ENCODE measurements at places on chromosomes 4 and X. TPM values are rescaled to one million over a fixed set of nuclear protein-coding genes. Genes with fewer than 3 reads are reported as not detected.

DNA sequence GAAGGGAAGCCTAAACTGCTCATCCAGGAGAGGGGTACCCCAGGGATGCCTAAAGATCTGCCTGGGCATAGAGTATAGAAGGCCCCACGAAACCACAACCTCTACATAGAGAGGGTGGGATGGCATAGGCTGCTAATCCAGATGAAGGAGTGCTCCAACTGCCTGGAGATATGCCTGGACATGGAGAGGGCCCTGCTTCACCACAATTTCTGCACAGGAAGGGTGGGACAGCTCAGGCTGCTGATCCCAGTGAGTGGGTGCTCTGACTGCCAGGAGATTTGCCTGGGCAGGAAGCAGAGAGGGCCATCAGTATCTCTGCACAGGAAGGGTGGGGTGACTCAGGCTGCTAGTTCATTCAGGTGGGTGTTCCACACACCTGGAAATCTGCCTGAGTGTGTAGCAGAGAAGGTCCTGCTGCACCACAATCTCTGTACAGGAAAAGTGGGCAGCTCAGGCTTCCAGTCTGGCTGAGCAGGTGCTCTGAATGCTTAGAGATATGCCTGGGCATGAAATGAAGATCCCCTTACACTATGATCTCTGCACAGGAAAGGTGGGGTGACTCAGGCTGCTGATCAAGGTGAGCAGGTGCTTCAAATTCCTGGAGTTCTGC lies 61.1 kb downstream of the ZNF518B start:
- no peak for DNase-seq

GRCh38 chrX:123432361-123433150 lies 248.5 kb downstream of the GRIA3 start:
- DNase-seq = no peak

GRCh38 chrX:25198253-25198652 lies 182.5 kb upstream of the ARX start:
- DNase-seq = no peak

DNA sequence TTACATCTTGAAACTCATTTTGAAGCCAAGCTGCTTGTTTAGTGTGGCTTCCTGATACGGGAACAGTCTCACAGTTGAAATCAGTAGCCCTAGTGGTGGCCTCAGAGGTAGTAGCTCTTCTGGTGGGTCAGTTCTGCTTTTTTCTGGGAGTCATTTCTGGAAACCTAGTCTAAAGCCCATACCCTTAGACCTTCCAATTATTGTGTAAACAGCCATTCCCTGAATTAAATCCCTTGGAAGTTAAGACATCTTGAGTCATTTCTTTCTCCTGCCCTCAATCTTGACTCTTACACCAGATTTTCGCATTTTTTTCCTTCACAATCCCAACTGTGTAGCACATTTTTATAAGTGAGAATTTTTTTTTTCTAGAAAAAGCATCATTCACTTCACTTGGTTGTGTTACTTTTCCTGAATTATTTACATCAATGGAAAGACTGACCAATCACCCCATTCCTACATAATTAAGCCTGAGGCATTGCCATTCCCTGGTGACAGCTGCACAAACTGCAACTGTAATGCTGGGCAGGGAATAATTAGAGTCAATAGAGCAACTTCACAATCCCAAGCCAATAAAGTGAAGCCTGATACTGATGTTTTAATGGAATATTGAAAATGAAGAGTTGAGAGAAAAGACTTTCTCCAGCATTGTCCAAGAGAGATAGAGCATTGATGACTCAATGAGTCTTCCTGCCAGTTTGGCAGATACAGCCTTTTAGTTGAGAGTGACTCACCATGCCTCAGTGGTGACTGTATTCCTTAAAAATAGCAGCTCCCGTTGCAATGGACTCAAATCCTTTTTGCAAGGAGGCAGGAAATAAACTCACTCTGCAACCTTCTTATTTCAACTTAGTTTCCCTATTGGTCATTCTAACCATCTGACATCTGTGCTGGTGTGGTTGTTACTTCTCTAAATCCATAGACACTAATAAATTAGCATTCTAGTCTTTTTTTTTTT lies 13.0 kb upstream of the SEPSECS start:
- DNase-seq = no peak

Gene ANXA10
- polyA plus RNA-seq = not detected

Gene NLGN3
- polyA plus RNA-seq = 27.3 TPM

Data from brain (organoid and tissue), 16 donors.